ENCODE measurements at places on chromosomes 11 and 22.

DNA sequence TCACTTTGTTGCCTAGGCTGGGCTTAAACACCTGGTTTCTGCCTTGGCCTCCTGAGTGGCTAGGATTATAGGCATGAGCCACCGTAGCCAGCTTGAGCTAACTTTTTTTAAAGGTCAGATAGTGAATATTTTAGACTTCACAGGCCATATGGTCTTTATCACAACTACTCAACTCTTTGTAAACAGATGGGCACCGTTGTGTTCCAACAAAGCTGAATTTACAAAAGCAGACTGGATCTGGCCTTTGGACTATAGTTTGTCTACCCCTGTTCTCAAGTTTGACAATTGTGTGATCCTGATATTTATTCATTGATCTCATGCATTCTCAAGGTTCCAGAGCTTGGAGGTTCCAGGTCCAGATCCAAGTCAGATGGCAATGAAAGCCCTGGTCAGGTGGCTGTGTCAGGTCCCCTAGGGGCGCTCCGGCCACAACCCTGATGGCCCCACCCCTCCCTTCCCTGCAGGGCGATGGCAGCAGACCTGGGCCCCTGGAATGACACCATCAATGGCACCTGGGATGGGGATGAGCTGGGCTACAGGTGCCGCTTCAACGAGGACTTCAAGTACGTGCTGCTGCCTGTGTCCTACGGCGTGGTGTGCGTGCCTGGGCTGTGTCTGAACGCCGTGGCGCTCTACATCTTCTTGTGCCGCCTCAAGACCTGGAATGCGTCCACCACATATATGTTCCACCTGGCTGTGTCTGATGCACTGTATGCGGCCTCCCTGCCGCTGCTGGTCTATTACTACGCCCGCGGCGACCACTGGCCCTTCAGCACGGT lies 15.8 kb downstream of the P2RY2 start:
- no peak for DNase-seq

DNA sequence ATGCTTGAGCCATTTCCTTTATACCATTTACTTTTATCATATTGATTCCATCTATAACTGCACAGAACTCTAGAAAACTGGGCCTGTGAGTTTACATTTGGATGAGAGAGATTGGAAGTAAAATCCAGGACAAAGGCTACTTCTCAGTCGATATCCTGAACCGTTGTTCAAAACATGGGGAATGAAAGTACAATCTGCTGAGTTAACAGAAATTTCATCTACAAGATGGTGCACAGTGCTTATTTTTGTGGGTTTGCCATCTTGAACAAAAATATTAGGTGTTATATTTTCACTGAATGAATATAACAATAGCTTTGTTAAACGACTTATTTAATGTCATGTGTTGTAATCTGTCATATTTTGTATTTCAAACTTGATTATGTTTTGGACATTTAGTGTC lies 622.6 kb downstream of the LUZP2 start:
- no peak for DNase-seq

GRCh38 chr11:128525411-128526243 lies 61.7 kb downstream of the ETS1 start:
- DNase-seq = peak; percentile 74

DNA sequence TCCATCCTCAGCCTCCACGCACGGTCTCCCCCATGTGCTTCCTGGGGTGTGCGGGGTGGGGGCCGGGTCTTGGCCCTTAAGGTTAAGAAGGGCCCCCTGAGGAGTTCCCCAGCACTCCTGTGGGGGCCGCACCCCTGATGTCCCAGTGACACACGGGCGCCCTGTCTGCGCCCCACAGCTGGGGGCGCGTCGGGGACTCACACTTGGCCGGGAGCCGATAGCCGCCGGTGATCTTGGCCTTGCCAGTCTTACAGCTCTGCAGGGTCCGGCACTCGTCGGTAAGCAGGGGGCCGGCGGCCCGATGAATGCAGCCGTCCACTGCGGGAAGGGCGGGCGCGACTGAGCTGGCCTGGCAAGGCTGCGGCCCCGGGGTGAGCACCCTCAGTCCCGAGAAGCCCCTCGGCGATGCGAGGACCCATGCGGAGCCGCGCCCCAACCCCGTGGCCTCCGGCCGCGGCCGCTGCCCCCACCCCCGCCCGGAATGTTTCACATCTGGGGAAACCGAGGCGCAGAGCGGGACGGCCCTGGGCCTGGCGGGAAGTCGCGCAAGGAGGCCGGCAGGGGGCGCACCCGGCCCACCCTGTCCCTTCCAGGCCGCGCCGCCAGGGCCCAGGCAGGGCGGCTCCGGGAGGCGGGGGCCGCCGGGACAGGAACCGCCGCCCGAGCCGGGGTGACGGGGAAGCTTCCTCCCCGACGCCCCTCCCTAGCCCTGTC lies 13.9 kb downstream of the OTUB1 start:
- peak; percentile 90 for DNase-seq

DNA sequence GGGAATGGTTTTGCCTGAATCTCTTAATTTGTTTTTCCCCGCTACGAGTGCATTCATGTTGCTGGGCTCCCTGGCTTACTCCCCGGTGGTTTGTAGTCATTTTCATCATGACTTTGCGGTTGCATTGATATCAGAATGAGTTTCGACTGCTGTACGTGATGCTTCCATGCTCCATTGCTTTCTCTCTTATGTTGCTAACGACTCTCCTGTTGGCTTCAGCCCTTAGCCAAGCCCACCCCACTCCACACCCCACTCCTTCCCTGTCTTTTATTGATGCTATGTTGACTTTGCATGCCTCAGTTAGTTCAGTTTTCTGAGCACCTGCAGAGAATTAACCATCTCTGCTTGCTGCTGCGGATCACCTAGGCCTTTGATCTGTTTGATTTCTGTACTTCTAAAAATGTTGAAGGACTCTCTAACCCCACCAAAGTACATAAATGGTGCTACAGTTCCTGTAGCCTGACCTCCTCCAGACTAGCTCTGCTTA lies 65.3 kb downstream of the ARFGAP2 start:
- DNase-seq = no peak

- no peak for DNase-seq
Measured at GRCh38 chr22:48301908-48302307, 1525.8 kb downstream of the BRD1 start.

- no peak for DNase-seq
Measured at GRCh38 chr22:43402128-43402527, 9.7 kb upstream of the MPPED1 start.

DNA sequence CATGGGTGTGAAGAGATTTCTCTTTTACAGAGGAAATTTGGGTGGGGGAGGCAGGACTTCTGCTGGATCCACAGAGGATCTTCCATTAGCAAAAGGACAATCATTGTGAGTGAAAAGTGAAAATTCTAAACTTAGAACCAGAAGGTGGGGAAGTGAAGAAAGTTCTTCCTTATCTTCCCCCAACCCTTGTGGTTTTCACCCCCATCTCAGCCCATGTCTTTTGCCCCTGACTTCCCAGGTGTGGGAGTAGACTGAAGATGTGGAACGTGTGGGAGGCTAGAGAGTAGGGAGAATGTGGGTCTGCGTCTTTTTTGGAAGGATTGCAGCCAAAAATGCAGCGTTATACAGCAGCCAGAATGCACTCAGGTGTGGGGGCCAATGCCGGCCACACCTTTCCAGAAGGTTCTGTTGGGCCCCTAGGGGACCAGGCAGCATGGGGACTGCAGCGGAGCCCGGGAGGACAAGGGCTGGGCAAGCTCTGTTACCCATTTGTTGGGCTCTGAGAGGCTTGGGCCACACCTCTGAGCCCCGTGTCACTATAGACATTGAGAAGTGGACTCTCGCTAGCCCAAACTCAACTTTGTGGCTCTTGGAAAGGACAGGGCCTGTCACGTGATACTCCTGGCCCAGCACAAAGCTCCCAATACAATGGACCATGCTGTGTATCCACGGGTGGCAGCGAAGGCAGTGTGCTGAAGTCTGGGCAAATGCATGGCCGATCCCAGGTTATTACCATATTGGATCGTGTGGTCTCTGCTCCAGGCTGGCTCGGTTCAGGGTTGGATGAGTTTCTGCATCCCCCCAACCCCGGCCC lies 32.8 kb upstream of the LINC01488 start:
- DNase-seq = no peak

- no peak for DNase-seq
Measured at GRCh38 chr22:43521716-43522115, 109.9 kb downstream of the MPPED1 start.

GRCh38 chr11:122672892-122673291 lies 17.4 kb downstream of the UBASH3B start:
- DNase-seq = no peak

DNA sequence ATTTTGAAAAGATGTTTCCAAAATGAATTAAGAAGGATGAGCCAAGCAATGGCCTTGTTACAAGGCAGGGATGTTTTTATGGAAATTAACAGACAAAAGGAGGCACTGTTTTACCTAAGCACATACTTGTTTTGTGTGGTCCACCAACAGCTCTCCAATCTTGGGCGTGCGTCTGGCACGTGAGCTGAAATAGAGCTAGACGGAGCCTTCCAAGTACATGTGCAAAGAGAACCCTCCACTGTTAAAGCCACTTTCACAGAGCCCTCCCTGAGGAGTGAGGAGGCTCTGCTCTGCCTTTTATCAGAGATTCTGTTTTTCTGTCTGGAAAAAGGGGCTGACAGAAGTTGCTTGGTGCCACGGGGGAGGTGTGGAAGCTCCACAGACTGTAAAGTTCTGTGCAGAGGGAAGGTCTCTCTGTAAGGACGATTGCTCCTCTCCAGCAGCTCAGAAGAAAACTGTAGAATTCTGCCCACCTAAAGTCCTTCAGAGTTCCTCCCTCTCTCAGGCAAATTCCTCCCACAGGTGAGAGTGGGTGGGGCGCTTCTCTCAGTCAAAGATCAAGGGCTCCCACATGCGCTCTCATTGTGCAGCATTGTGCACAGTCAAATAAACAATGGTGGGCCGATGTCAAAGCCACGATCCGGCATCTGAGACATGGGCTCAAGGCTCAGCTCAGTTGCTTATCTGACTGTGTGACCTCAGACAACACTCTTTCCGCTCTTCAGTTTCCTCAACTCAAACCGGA lies 92.6 kb upstream of the CSNK2A3 start:
- no peak for DNase-seq

- no peak for DNase-seq
Measured at GRCh38 chr11:78295347-78295746, 106.6 kb downstream of the USP35 start.

- peak; percentile 40 for DNase-seq
Measured at GRCh38 chr11:117884994-117885393, 8.5 kb upstream of the FXYD6 start.

DNA sequence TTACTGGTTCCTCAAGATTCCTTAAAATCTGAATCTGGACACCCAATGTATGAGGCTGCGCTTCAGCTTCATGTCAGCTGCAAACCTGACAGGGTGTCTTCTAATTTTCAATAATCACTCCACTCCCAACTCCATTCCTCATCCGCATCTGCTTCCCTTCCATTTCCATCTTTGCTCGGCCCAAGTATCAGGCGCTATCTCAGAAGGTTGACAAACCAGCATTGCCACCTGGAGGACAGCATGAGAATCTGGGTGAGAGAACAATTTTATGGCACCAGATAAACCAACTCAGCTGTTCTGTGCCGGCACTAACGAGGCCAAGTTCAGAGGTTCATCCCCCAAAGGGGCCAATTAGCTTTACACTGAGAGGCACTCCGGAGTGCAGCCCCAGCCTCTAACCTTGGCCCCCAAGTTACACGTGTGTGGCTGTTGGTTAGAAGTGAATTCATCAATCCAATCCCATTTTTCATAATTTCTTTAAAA lies 79.1 kb upstream of the LMO2 start:
- peak; percentile 81 for DNase-seq

- DNase-seq = peak; percentile 1
Measured at GRCh38 chr11:60634126-60634525, 65.3 kb upstream of the MS4A8 start.

- peak; percentile 46 for DNase-seq
Measured at GRCh38 chr11:128848815-128849455, 18.2 kb downstream of the KCNJ1 start.

DNA sequence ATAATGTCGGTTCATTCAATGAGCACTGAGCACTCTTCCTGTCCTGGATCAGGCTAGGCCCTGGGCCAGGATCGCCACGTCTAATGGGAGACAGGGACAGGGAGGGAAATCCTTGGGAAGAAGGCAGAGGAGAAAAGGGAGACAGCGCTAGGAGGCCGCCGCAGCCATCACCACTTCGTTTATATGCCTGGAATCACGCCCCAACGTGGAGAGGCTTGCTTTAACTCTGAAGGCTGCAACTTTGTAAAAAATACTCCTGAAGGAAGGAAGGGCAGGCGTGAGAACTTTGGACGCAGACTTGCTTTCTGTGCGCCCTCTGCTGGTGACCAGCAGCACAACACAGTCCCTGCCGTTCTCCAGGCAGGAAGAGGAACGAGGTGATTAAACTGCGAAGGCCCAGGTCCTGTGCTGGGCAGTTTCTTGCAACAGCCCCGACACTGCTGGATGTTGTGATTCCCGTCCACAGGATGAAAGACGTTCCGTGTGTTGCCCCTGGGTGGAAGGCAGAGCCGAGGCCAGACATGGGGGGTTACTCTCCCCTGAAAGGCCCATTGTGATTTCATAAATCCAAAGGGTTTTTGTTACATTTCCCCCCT lies 22.1 kb downstream of the RIBC2 start:
- DNase-seq = peak; percentile 95

- no peak for DNase-seq
Measured at GRCh38 chr11:133406489-133406888, 125.8 kb downstream of the OPCML start.

DNA sequence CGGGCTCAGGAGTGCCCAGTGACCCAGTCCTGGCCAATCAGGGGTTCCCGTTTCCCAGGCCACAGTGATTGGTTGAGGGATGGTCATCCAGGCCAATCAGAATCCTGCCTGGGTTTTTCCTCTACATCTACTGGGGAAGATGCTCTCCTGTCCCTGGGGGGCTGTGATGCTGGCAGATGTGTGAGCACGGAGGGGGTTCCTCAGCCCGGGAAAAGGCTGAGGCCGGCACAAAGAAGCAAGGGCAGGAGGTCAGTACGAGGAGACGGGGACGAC lies 171.2 kb downstream of the CTTN start:
- DNase-seq = no peak

GRCh38 chr22:31179345-31179744 lies 19.4 kb downstream of the RNF185 start:
- peak; percentile 64 for DNase-seq
